ENCODE measurements at places on chromosomes 6 and 20. TPM values are rescaled to one million over a fixed set of nuclear protein-coding genes. Genes with fewer than 3 reads are reported as not detected.

The SYNDIG1 gene
- total RNA-seq: 0.17 TPM

DNA sequence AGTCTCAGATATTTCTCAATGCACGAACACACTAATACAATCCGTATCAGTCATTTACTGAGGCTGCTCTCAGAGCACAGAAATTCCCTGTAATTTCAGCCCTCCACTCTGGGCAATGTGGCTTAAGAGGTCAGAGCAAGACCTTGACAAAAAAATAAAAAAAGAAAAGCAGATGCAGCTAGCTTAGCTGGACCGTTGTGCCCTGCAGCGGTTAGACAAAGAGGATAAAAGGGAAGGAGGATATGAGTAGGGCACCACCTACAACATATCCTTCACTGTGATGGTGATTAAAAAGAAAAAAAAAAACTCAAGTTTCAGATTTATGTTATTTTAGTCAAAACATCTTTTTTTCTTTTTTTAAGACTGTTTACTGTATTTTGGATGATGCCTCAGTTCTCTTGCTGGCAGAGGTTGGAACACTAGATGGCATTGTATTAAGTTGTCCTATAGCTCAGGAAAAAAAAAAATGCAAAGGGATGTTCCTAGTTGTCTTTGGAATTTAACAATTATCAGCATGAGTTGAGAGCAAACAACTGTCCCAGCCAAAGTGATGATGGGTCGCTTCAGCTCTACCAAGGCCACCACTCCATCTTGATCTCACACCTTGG, 59.9 kb downstream of the ANKEF1 start:
- no peak for DNase-seq

DNA sequence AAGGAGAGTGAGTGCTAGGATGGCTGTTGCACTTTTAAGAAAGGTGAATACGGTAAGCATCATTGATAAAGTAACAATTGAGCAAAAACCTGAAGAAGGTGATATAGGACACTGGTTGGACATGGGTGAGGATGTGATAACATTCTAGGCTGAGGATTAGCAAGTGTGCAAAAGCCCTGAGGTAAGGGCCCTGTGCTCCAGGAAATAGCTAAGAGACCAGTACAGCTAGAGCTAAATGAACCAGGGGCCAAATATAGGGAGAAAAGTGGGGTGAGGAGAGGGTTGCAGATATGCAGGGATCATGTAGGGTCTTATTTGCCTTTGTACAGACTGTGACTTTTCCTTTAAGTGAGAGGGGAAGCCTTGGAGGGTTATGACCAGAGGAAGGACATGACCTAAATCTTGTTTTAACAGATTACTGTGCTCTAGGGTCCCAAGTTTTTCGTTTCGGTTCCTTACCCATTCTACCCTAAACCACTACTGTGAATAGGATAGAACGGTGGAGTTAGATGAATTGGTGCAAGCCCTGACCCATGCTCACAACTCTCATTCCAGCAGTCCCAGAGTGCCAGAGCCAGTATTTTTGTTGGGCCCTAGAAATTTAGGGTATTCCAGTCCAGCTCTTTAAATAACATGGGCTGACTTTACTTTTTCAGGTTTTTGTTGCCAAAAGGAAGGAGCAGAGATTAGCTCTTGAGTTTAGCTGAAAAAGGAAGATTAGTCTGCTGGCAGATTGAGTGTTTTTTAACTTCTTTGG, 10.7 kb downstream of the MAPK14 start:
- DNase-seq: peak; percentile 9

DNA sequence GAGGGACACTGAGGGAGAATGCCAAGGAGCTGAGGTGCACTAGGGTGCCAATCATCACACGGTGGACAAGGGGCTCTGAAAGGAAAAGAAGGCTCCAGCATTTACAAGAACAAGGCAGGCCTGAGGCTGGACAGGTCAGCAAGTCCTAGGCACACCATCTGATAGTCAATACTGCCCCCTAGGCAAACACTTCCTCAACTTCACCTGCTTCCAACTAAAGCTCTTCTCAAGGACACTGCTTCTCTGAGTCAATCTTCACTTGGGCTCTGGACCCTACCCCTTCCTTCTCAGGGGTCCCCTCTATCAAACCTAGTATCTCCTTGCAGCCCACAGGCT, 37.7 kb upstream of the SLC4A11 start:
- DNase-seq: peak; percentile 60

GRCh38 chr6:164086076-164086887, 671.8 kb downstream of the QKI start:
- DNase-seq: no peak

DNA sequence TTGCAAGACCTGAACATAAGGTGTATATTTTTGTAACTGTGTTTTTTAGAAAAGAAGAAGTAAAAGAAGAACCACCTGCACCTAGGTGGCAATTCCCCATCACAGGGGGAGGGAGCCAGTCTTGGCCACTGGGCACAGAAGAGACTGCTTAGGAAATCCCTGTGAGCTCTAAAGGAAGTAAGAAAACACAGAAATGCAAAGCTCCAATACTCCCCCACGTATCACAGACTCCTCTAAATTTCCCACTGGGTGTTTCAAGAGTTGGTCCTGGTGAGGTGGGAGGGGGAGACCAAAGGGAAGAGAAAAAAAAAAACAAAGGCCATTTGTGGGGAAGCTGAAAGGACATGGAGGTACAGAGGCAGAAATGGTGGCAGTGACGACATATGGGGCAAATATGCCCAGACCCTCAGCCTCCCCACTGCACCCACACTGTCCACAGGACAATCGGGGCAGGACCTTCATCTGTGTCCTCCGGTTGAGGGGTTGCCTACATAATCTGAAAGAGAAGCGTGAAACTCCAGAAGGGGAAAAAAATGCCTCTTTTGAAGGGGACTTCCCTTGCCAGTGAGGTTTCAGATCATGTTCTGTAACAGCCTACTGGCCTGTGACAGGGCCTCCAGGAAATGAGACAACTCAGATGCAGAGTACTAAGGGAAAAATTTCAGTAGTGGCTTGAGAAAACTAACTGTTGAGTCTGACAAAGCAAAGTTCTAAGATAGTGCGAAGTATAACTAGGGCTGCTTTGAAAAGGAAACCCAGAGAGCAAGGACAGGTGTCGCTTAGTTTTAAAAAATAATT, 226.2 kb upstream of the MARCKS start:
- DNase-seq: peak; percentile 73

- DNase-seq: peak; percentile 80
Measured at GRCh38 chr20:33862709-33863403, 51.7 kb downstream of the CHMP4B start.

DNA sequence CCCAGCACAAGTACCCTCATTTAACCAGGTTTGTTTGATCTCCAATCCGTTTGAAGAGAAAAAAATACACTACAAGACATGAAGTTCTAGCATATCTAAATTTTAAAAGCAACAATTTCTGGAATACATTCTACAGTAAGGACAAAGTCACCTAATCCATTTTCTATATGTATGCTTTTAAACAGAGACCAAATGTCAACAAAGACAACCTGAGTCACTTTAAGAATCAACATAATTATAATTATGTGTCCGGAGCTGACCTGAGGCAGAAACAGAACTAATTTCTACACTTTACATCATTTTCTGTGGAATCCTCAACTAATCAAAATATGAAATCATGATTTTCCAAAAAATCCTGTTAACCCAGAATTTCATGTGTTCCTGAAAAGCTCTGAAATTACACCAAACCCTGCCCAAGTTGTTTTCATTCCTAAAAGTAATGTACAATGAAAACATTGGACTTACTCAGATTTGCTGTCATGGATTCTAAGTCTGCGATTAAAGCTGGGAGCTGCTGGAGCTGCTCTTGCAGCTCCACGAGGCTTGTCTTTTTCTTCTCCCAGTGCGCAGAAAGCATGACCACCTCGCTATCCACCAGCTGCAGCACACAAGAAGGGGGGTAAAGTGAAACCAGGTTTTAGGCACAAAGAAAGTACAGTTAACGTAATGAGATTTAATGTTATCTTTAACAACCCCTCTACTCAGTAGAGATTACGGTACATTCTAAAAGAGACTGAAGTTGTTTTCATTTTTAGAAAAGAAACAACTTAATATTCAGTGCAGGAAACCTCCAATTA, 35.8 kb downstream of the DTNBP1 start:
- no peak for DNase-seq

DNA sequence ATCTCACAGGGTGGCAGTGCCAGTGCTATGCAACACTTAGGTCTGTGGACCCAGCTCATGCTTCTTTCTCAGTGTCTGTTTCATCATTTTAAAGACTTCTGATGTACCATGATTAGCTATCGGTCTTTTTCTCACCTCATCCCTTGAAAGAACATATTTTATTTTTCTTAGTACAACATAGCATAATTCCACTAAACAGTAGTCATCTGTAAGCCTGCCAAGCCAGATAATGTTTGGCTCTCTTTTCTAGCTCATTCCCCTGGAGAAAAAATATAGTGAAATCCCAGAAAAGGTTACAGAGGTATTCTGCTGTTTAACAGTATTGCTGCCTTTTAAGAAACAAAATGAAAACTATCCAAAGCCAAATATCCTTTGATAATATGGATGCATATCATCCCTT, 177.0 kb upstream of the MMS22L start:
- no peak for DNase-seq

DNA sequence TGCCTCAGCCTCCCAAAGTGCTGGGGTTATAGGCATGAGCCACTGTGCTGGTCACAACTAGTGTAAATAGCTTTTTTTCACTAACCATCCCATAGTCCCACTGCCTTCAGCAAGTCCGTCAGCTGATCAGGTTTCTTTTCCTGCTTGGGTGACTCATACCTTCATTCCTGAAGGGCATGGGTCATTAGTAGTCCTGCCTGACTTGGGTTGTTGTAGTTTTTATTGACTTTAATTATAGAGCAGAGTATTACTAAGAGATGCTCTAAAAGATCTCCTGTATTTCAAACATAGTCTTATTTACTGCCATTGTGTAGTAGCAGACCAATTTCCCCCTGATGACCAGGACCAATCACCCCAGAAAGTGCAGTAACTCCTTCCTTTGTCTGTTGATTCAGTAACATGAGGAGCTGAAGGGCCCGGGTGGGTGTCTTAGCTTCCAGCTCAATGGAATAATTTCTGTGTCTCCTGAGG, 25.8 kb downstream of the HLA-C start:
- DNase-seq: peak; percentile 62

DNA sequence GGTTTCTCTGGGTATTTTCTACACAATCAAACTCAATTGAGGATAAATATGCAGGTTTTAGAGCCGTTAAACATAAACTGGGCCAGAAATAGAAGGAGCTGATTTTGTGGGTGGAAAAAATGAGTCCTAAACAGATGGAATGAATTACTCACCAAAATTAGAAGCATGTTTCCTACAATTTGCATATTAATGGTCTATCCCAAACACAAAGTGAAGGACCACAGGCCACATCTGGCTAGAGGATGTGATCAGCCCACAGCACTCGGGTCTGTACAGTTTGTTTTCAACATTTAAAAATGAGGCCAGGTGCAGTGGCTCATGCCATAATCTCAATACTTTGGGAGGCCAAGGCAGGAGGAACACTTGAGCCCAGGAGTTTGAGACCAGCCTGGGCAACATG, 296.3 kb downstream of the PREX1 start:
- no peak for DNase-seq

GRCh38 chr6:85421181-85421580, 28.7 kb upstream of the NT5E start:
- no peak for DNase-seq

DNA sequence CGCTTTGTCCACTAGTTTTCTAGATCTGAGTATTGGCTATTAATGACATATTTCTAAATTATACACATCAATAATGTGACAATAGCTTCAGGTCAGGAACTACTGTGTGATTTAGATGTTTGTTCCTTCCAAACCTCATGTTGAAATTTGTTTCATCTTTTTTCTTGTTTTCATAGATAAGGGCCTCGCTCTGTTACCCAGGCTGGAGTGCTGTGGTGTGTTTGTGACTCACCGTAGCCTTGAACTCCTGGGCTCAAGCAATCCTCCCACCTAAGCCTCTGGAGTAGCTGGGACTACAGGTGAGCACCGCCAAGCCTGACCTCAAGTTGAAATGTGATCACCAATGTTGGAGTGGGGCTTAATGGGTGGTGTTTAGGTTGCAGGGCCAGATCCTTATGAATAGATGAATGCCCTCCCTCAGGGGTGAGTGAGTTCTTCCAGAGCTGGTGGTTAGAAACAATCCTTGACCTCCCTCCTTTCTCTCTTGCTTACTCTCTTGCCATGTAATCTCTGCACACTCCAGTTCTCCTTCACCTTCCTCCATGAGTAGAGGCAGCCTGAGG, 5.9 kb upstream of the NQO2 start:
- DNase-seq: no peak

All from dermis blood vessel endothelial cell (primary cell).